PC-3 (cell line): ENCODE measurements at places on chromosomes 12 and 14. TPM values are rescaled to one million over a fixed set of nuclear protein-coding genes. Genes with fewer than 3 reads are reported as not detected.

The ANKRD33 gene
- total RNA-seq: not detected in 2 replicates

The PARPBP gene
- total RNA-seq: 22.5 and 23.0 TPM in 2 replicates

The AMDHD1 gene
- 0.80 and 1.5 TPM in 2 replicates for total RNA-seq

The DNAI7 gene
- not detected in 2 replicates for total RNA-seq

The CEP83 gene
- 11.8 and 20.4 TPM in 2 replicates for total RNA-seq

The GPRC5D gene
- total RNA-seq: not detected in 2 replicates

The CHMP4A gene
- 58.3 and 67.9 TPM in 2 replicates for total RNA-seq

The ADSS1 gene
- 7.9 and 8.8 TPM in 2 replicates for total RNA-seq

The SPTB gene
- 2.3 and 3.6 TPM in 2 replicates for total RNA-seq

The ZBTB1 gene
- 23.6 and 26.0 TPM in 2 replicates for total RNA-seq

The TRHDE gene
- total RNA-seq: 16.5 and 17.7 TPM in 2 replicates

The SLC6A15 gene
- not detected in 2 replicates for total RNA-seq

The RNASE4 gene
- total RNA-seq: 5.9 and 8.5 TPM in 2 replicates

The SIRT4 gene
- 0.98 and 1.9 TPM in 2 replicates for total RNA-seq
